BJ (cell line): ENCODE measurements at places on chromosomes 3 and 15.

DNA sequence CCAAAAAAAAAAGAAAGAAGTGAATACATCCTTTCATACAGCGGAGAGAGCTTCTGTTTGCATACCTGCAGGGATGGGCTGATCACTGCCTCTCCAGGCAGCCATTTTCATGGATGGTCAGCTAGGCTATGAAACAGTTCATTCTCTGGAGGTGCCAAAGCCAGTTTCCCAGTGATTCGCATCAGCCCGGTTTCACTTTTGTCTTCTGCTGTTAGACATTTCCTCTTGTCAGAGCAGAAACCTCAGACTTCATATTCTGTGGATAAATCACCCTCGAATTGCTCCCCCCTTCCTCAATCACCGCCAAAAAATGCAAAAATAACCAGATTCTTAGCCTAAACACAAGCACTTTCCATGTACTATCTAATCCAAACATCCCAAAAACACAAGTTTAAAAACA, 225.6 kb downstream of the ADAMTS9 start:
- DNase-seq, result peak; percentile 62

DNA sequence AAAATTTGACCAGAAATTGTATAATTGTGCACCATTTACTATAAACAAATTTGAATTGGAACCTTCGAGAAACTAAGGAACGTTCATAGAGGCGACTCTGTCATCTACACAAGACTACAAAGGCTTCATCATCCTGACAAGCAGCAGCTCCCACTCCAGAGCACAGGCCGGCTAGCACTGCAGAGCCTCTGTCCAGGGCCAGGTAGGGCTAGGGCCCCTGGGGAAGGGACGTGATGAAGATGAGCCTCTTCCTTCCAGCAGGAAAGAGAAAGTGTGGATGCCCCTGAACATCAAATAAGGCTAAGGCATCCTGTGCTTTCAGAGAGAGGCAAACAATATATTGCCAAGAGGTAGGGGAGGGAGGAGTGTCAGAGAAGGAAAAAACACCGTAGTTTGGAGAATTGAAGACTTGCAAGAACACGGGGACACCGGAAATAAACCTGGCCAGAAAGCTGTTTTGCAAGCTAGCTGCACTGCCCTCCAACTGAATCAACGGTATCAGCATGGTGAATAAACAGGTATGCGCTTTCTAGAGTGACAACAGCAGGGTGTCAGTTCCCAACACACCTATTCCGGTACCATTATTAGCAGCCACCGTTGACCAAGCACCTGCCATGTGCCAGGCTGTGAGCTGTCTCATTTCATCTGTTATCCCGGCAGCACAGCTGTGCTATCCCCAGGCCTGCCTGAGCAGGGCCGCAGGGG, 12.4 kb downstream of the XXYLT1 start:
- no peak for DNase-seq

- no peak for DNase-seq
These were observed 6.9 kb upstream of the OXSR1 start for GRCh38 chr3:38158472-38158871.

DNA sequence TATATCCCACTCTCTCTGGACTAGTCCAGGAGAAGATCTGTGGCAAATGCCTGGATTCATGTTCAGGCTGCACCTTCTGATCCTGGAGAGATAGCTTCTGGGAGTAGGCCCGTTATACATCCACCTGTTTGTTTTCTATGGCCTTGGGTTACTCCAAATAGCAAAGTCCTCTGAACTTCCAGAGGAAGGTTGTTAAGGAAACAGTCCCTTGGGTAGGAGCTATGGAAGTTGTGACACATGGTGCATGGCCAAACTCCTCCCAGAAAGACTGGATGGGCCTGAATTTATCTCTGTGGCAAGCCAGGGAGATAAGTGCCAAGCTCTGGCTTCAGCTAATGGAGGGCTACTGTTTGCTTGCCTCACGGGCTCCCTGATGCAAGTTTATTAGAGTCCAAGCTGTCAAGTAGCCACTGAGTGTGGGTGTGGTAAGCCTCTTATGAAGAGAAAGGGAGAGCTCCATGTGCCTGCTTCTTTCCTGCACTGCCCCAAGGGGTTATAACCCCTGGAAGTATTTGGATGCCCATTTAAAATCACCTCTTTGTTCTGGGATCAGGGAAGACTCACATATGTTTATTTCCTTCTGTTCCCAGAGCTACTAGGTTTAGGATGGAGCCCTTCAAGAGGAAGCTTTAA, 328.7 kb upstream of the ATP11B start:
- DNase-seq, result no peak

GRCh38 chr3:13019243-13020095, 53.8 kb downstream of the IQSEC1 start:
- peak; percentile 54 for DNase-seq

DNA sequence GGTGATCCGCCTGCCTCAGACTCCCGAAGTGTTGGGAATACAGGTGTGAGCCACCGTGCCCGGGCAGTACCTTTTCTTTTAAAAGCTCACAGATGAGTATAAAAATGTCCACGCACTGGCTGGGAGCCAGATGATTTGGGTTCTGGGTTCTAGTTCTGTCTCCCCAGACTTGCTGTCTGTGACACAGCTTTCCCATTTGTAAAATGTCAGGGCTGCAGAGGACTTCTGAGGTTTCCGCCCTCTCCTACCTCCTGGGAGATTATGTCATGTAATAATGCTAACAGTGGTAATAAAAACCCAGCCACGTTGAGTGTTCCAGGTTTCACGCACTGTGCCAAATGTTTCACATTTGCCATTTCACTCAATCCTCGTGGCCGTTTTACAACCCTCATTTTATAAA, 1.3 kb upstream of the PPP4R2 start:
- no peak for DNase-seq

DNA sequence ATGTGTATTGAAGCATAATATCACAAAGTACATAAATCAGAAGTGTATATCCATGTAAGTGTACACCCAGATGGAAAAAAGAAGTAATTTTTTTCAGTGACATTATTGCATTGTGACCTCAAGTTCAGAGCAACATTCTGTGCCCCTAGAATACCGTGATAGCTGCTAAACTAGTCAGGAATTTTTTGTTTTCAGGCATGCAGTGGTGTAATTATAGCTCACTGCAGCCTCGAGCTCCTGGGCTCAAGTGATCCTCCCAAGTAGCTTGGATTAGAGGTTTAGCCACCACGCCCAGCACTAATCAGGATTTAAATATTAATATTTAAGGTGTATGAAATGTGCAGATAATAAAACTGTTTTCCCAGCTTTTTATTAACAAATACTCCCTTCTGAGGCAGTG, 25.5 kb downstream of the SEC62 start:
- DNase-seq, result no peak
